ENCODE measurements at places on chromosomes 3 and 15.
A peak's percentile ranks its signal among the peaks of the same experiment; 100 is the strongest.

- no peak for DNase-seq
Observed at GRCh38 chr3:147218965-147219364, 187.4 kb downstream of the ZIC4 start.

GRCh38 chr3:146594843-146595482 lies 10.2 kb downstream of the PLSCR5 start:
- DNase-seq = peak; percentile 4

DNA sequence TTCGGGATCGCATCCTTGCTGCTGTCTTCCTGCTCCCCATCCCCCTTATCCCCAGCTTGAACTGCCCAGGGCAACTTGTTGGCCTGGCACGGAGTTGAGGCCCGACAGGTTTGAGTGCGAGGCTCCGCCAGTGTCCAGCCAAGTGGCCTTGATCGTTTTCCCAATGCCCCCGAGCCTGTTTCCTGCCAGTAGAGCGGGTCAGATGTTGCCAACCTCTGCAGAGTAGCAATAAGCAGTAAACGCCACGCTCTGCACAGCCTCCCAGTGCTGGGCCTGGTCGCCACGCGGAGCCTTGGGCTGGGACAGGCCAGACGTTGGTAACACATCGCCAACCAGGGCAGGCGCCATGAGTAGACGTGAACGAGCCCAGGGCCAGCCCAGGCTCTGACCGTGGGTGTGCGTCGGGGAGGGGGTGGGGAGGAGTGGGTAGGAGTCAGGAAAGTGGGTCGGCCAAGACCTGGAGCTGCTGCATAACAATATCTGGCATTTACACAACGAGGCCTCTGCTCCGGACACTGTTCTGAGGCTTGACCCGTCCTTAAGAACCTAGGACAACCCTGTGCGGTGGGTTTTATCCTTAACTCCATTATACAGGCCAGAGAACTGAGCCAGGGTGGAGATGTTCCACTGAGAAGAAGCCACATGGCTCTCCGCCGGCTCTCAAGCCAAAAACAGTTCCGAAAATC lies 444 bp upstream of the ABHD14A start:
- DNase-seq = no peak

- no peak for DNase-seq
Observed at GRCh38 chr15:66573719-66574595, 8.2 kb upstream of the LCTL start.

DNA sequence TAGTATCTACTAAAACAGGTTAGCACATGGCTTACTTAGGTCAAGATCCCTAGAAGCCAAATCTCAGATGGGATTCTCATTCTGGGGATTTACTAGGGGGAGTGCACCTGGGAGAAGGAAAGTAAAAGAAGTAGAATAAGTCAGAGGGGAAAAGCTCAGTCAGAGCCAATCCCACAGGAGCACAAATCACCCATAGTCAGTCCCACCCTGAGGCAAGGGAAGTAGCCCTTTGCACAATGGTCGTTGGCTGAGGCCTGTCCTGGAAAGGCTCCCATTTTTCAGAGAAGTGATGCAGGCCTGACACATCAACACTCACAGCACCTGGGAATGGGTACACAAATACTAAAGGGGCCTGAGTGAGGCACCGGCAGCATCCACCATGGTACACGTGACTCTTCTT lies 39.8 kb downstream of the SST start:
- DNase-seq = no peak
